Hematopoietic multipotent progenitor cell treated with erythropoietin and hydrocortisone succinate and interleukin-3 and kit ligand, for 6 days (in vitro differentiated cells): ENCODE measurements at places on chromosomes 11 and 22.

DNA sequence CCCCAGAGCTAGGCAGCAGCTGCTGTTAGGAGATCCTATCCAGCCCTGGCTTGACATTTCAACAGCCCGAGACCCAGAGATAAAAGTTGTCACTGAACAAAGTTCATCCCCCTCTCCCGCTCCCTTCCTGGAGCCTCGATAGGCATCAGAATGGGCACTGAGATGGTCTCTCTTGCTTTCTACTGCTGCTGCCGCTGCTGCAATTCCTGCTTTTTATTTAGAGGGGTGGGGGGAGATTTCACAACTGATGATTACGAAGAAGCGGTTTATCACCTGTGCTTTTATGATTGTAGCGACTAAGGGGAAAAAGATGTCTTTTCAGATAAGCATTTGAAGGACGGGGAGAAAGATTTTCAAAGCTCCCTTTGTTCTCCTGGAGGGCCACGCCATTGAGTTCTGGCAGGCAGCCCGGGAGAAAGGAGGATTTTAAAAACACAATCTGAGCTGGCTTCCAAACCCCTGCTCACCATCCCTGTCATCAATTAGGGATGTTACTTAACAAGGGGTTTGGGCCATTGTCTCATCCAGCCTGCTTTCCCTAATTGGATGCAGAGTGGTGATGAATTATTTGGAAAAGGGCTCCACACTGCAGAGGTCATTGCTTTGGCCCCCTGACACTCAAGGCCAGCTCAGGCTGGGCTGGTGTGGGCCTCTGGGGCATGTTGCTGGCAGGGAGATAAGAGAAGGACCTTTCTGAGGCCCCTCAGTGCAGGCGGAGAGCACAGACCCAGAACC, 344.7 kb downstream of the BUD13 start:
- DNase-seq: no peak

DNA sequence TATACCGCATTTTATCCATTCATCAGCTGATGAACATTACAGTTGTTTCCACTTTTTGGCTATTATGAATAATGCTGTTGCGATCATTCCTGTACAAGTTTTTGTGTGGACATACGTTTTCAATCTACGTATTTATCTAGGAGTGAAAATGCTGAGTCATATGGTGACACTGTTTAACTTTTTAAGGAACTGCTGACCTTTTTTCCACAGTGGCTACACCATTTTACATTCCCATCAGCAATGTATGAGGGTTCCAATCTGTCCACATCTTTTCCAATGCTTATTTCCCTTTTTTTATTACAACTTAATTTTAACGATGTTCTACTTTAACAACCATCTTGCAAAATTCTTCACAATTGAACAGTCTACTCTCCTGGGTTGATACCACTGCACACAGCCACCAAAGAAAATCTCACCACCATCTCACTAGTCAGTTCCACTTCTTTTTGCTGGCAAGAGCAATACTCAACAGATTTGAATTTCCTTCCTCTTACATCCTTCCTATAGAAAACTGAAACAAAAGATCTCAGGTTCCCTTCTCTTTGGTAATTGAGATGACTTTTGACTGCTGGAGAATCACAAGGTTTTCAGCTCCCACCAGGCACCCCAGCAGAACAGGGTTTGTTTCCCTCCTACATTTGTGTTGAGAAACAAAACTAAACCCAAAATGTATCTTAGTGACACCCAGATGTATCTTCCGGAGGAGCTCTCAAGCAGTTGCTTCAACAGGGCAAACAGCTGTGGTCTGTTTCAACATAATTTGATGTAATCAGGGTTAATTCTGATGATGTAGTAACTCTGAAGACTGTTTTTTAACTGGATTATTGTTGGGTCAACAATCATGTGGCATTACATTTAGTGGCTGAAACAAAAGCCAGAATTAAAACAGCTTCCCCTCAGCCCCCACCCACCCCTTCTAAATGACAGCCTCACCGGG, 7.0 kb upstream of the GAB2 start:
- DNase-seq: peak; percentile 77

DNA sequence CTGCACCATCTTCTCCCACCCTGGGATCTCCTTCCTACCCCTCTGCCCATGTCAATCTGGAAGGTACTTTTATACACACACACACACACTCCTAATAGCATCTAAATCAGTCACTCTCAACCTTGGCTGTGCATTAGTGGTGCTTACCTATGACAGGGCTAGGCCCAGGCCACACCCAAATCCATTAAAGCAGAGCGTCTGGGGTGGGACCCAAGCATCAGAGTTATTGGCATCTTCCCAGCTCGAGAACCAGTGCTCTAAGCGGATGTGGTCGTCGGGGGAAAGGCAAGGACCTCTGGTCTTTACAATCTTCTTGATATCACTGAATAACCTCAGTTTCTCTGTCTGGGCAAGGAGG, 194.6 kb downstream of the TRIM29 start:
- DNase-seq: no peak

DNA sequence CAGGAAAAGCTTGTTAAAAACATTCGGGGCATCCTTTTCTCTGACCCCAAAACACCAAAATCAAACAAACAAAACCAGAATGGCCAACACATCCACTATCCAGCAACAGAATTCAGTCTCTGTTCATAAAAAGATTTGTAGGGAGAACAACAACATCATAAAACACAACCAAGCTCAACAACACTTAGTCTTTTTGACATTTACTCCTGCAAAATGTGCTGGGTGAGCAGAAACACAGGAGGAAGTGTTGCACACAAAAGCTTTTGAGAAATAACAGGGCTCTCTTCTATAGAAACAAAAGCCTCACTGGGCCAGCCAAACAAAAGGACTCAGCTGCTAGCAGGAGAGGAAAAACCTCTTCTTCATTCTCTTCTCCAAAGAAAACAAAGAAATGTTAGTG, 736.0 kb upstream of the CCDC90B start:
- DNase-seq: no peak

DNA sequence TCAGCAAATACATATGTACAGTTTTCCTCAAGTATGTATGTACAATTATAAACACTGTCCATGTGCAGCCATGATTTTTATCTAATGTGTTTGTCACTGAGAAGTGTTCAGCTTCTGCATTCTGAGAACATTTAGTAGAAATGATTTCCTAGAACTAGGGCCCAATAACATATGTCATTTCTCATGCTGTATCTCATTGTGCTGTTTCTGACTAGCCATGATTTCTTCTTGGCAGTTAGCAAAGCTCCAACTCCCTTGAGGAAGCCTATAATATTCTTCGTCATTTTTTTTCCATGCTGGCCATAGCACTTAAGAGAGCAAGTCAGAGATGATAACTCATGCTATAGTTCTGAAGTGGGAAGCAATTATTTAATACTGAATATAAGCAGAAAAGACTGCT, 187.8 kb downstream of the DDX10 start:
- DNase-seq: peak; percentile 31

DNA sequence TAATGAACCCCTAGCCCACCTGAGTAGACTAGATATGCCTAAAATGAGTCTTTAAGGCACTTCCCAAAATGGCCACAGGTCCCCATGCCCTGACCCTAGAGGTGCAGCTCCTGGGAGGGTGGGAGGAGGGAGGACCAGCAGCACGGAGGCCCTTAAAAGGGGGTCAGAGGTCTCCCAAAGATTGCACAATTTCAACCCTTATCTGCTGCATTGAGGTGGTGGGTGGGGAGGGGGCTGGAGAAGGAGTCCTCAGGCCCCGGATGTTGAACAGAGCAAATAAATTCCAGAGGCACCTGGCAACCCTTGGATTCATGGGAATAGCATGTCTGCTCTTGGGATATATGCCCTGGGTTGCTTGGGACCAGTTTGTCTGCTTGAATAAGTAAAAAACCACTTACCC, 57.6 kb downstream of the NAV2 start:
- no peak for DNase-seq

GRCh38 chr11:3022300-3022967, 30.3 kb upstream of the NAP1L4 start:
- peak; percentile 15 for DNase-seq

GRCh38 chr11:368414-369335, 624 bp upstream of the B4GALNT4 start:
- no peak for DNase-seq

- DNase-seq: no peak
Measured at GRCh38 chr11:131194726-131195125, 175.7 kb upstream of the NTM start.

DNA sequence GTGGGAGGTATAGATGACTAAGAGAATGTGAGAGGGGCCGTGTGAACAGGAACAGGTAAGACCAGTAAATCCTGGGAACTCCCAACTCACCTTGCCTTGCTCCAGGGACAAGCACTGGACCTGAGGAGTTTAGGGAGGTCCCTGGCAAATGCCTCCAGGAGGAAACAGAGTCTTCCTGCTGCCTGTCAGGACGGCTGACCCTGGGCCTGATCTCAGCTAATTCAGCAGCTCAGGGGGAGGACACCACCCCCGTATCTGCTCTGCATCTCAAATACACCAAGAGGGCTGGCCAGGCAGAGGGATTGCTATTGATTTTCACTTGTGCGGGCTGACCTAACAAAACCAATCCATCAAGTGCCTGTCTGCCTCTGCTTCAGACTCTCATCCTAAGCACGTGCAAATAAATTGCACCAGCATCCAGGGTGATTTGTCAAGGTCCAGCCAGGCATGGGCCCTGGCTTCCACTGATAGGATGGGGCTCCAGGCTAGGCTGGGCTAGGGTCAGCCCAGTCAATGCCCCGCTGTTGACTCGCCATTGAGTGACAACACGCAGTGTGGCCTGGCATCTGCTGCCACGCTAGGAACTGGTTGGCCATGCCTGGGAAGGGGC, 20.3 kb downstream of the UQCR10 start:
- no peak for DNase-seq

DNA sequence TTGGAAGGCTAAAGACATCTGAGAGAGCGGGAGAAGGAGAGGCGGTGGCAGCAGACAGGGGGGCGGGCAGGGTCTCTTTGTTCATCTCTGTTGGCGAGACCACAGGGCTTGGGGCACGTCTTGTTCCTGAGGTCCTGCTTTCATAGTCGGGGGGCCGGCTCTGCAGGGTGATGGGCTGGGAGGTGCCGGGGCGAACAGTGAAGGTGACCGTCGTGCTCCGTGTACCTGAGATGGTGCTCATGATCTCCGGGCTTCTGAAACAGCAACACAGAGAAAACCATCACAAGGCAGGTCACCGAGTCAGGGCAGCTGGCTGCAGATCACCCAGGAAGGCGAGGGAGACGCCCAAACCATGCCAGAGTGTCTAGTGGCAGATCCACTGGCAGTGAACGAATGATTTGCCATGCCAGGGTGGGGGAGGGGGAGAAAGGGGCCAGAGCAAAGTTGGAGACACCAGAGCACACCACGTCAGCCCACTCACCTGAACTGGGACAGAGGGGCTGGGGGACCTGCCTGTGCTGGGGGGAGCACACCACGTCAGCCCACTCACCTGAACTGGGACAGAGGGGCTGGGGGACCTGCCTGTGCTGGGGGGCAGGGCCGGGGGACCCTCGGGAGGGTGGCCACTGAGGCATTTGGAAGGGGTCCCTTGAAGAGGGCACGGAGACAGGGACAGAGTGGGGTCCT, 75.0 kb downstream of the CTTN start:
- no peak for DNase-seq

- DNase-seq: no peak
Measured at GRCh38 chr22:50144005-50144614, 26.4 kb upstream of the PANX2 start.

- DNase-seq: no peak
Measured at GRCh38 chr11:84648471-84648870, 978.7 kb downstream of the DLG2 start.
